Hypothalamus (tissue), 51 donors: ENCODE measurements at places on chromosomes 11 and 22.

- DNase-seq, result no peak
These were observed 125.6 kb upstream of the CSNK2A3 start for GRCh38 chr11:11478687-11479086.

GRCh38 chr11:44949160-44950030 lies 1.3 kb downstream of the TP53I11 start:
- no peak for DNase-seq

GRCh38 chr11:104546501-104546900 lies 351.8 kb downstream of the CASP12 start:
- DNase-seq, result no peak

GRCh38 chr11:95991101-95991500 lies 67.2 kb upstream of the MTMR2 start:
- no peak for DNase-seq

DNA sequence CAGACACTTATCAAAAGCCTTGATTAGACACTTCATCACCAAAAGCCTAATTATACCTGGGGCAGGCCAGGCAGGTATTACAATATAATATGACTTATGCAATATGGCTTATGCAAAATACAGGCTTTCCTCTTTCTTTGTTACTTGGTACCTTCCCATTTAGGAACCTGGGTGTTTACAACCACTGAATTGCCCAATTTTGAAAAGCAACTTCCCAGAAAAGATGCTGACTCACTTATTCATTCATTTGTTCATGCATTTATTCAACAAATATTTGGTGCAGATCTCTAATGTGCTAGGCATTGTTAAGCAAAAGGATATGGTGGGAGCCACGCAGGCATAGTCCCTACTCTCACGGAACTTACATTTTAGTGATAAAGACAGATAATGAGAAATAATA lies 13.6 kb upstream of the JAML start:
- no peak for DNase-seq

DNA sequence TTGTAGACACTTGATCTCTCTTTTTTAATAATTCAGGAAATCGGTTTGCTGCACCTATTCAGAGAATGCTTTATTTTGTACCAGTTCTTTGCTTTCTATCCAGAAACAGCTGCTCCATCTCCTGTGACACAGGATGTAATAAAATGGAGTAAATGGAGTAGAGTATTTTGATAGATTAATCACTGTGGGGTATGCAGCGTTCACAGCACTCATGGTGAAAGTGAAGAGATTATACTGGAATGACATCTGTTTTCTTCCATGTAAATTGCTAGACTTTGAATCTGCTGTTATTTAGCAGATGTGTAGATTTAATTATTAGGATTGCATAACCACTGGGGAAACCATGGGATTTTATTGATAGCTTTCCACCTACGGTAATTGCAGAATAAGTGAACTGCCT lies 227.3 kb upstream of the ARHGAP42 start:
- DNase-seq, result no peak

DNA sequence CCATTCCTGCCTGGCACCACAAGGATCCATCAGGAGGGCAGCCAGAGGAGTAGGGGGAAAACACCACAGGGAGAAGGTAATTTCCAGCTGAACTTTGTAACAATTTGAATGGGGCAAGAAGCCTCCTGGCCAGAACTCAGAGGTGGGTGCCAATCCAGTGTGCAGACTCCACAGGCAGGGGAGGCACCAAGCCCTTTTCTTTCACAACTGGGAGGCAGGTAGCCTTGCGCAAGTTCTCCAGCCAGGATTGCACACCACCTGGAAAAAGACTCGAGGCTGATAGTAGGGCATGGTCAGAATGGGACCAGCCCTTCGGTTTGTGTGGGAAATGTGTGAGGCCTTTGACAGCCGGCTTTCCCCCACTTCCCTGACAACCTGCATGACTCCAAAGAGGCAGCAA lies 161.9 kb upstream of the ARHGAP42 start:
- no peak for DNase-seq

DNA sequence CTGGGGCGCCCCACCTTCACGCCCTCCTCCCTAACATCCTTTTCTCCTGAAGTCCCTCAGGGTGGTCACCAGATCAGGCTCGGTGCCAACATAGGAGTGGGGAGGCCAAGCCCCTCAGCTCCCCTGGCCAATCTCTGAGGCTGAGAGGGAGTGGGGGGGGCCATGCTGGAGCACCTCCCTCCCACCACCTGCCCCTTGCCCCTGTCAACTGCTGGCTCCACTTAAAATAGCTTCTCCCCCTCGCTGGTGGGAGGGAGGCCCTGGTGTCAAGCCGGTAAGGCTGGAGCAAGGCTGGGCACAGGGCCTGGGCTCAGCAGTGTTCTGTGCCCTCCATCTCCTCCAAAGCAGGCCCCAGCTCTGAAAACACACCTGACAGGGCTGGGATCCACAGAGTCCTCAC lies 4.9 kb downstream of the PLXNB2 start:
- no peak for DNase-seq

- no peak for DNase-seq
These were observed 51.9 kb upstream of the WT1 start for GRCh38 chr11:32487270-32487669.

GRCh38 chr11:70582886-70583641 lies 184.7 kb downstream of the CTTN start:
- no peak for DNase-seq

- no peak for DNase-seq
These were observed 111.6 kb downstream of the SIK3 start for GRCh38 chr11:116986521-116987105.

DNA sequence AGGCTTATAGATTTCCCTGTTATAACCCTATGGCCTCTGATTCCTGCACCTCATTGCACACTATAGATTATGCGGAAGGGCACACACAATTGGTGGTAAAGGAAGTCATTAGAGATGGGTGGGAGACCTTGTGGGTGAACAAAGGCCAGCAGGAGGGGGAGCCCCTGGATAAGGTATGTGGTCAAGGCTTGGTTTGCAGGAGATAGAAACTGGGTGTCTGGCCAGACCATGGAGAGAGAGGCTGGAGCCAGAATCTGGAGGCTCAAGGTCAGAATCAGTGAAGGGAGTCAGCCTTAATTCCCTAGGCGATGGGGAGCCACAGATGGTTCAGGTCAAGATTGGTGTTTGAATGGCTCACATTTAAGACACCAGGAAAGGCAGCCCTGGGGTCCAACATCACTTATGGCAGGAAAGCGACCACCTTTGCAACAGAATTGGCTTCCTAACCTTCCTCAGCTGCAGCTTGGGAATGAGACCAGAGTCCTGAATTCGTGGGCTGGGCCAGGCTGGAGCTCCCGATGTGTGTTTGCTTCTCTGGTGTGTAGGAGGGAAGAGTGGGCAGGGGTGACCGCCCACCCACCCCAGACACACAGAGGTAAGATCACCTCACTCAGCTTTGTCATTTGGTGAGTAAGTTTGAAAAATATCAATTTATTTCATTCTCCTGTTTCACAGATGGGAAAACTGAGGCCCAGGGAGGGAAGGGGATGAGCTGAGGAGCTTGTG lies 22.7 kb upstream of the SCUBE1 start:
- DNase-seq, result no peak

GRCh38 chr22:50625568-50626313 lies 2.2 kb downstream of the ARSA start:
- no peak for DNase-seq

- no peak for DNase-seq
These were observed 70.0 kb downstream of the CWF19L2 start for GRCh38 chr11:107387666-107388065.
